ENCODE measurements at places on chromosomes 3 and 15. TPM values are rescaled to one million over a fixed set of nuclear protein-coding genes. Genes with fewer than 3 reads are reported as not detected.

Gene EPHB3
- 44.7 TPM for total RNA-seq

Gene WDR72
- 0.76 TPM for total RNA-seq

Gene PPARG
- 13.3 TPM for total RNA-seq

Gene DUOXA2
- total RNA-seq = 10.4 TPM

Gene ARL6
- total RNA-seq = 3.5 TPM

Gene FHIT
- 10.5 TPM for total RNA-seq

Gene LYZL4
- not detected for total RNA-seq

Gene GPR62
- not detected for total RNA-seq

Gene DLL4
- total RNA-seq = 1.1 TPM

Gene UBA3
- total RNA-seq = 47.8 TPM

Gene RARB
- total RNA-seq = 2.5 TPM

Gene SV2B
- total RNA-seq = 0.28 TPM

Gene RBP2
- total RNA-seq = not detected

Gene IGSF10
- 0.20 TPM for total RNA-seq

Gene AEN
- 15.8 TPM for total RNA-seq

Gene SLC51A
- not detected for total RNA-seq

Gene KBTBD12
- not detected for total RNA-seq

Gene CPNE9
- not detected for total RNA-seq
